ENCODE measurements at places on chromosomes 16 and 17.
A peak's percentile ranks its signal among the peaks of the same experiment; 100 is the strongest.

- DNase-seq: no peak
Measured at GRCh38 chr16:85211271-85211801, 99.1 kb upstream of the CIBAR2 start.

DNA sequence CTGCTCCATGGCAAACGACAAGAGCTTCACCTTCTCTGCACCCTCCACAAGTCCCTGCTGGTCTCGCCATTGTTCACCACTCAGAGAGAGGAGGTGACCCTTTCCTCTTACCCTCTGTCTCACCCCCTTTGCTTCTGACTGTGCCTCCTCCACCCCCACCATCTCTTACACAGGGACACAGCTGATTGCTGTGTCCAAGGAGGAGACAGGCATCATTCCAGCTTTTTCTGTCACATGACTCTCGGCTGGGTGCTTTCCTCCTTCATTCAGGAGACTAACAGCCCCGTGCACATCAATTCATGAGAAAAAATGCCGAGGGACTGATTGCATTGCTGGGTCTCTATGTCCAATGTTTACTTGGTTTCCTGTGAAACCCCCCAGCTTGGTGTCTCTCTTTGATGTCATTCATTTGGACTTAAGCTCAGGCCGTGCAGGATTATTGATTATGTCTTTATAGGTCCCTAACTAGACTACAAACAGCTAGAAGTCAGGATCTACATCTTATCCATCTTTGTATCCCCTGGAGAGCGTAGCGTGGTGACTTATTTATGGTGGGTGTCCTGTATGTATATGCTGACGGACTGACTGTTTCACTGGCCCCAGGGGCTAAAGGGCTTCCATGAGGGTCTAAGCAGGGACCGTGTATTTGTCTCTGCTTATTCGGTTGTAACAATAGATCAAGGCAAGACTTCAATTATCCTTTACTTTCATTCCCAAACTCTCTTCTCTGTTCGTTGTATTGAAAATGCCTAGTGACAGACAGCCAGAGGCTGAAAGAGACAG lies 82.2 kb upstream of the CDH13 start:
- DNase-seq: no peak

DNA sequence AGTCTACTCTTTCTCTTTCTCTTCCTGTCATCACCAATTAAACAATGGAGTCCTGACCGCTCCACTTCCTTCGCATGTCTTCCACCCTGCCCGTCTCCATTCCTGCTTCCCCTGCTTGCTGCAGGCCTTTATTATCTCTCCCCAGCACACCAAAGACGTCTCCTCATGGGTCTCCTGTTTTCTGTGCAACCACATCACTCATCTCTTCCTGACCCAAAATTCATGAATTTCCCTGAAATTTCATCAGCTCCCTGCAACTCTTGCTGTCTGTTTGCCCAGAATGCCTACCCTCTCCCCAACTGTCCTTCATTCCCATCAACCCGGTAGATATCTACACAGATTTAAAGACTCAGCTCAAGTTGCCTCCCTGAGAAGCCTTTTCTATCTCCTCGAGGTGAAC lies 76.7 kb upstream of the ALOX12 start:
- DNase-seq: no peak

GRCh38 chr17:39122991-39123390 lies 28.4 kb downstream of the PLXDC1 start:
- no peak for DNase-seq

- no peak for DNase-seq
Measured at GRCh38 chr17:55198690-55199370, 65.9 kb upstream of the HLF start.

DNA sequence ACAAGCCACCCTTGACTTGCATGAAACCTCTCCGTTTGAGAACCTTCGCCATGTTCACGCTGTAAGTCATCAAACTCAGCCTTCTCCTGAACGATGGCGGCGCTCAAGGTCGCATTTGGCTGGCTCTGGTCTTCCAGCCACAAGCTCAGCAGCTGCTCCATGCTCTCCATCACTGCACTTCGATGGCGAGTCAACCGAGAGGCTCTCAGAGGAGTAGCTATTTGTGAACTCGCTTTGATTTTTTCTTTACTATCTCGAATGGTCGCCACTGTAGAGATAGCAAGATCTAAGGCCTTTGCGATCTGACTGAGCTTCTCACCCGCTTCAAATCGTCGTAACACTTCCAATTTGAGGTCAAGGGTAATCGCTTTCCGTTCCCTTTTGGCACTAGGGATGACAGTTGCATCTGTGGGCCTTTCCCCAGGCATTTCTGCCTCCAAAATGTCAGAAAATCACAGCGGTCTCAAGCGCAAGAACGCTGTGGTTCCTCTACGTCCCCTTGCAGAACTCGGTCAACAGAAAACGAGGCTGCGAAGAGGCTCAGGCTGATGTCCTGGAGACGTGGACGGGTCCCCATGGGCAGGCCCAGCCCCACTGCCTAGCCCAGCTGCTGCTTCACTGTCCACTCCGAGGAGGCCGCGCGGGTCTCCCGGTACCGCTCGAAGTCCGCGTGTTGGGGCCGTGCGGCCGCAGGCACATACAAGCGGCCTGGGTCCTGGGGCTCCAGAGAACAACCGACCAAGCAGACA lies 23.1 kb downstream of the DEF8 start:
- no peak for DNase-seq

- no peak for DNase-seq
Measured at GRCh38 chr16:74226338-74226954, 70.2 kb upstream of the PSMD7 start.

- DNase-seq: no peak
Measured at GRCh38 chr16:50464325-50465290, 83.6 kb upstream of the NKD1 start.

- no peak for DNase-seq
Measured at GRCh38 chr17:4362141-4362540, 4.3 kb downstream of the UBE2G1 start.

DNA sequence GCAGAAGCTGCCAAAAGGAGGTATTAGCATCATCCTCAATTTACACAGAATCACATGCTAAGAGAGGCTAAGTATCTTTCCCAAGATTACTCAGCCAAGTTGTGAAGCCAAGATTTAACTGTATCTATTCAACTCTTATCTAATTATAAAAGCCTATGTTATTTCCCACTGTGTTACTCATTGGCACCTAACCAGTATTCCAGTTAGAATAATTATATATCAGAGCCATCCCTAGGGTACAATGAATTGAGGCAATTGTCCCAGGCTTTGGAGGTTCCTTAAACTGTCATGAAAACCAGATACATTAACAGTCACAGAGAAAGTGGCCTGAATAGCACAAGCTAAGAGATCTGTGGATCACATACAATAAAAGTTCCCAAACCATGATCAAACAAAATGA lies 10.9 kb upstream of the AMFR start:
- no peak for DNase-seq

- no peak for DNase-seq
Measured at GRCh38 chr17:77720946-77721845, 237.3 kb upstream of the TNRC6C start.

DNA sequence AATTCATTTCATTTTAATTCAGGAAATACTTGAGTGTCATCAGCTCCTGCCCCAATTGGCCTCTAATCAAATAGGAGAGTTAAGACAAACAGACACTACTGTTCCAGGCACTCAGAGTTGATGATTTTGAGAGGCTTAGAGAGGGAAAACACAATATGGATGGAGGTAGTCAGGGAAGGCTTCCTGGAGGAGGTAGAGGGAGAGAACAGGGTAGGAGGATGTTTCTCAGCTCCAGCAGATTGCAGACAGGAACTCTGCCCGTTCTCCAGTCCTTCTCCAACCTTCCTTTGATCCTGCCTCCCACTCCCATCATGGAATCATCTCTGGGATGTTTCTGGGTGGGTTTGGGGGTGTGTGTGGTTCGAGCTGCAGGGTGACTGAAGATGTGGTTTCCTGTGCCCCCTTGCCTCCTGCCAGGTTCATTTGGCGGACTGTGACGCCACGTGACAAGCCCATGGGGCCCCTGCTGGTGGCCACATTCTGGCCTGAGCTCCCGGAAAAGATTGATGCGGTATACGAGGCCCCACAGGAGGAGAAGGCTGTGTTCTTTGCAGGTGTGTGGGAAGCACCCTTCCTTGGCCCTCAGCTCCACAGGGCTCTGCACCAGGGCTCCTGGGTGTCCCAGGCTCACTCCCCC lies 12.2 kb upstream of the LPCAT2 start:
- DNase-seq: no peak

DNA sequence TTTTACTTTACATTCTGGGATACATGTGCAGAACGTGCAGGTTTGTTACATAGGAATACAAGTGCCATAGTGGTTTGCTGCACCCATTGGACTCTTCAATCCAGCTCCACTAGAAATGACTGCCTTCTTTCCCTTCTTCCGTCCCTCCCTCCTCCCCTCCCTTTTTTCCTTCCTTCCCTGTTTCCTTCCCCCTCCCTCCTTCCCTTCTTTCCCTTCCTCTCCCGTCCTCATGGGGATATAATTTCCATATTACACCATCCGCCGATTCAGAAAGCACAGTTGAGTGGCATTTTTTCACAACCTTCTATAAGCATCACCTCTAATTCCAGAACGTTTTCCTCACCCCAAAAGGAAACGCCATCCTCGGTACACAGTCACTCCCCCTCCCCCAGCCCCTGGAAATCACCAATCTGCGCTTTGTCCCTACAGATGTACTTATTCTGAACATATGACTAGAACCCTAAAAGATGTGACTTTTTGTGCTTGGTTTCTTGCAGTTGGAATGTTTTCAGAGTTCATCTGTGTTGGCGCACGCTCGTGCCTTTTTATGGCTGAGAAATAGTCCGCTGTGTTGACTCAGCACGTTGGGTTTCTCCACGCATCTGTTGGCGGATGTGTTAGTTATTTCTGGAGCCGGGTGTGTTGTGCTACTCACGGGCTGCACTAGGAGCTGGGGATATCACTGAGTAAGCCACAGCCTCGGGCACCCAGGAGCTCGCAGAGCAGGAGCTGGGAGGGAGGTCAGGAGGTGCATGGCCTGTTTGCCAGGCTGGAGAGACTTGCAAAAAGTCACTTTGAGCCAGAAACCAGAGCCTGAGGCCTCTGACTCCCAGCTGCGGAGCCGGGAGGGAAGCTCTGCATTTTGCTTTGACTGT lies 336.4 kb downstream of the SEC14L1 start:
- peak; percentile 18 for DNase-seq

- no peak for DNase-seq
Measured at GRCh38 chr16:881219-882097, 80.9 kb upstream of the GNG13 start.

- no peak for DNase-seq
Measured at GRCh38 chr16:73066927-73067670, 19.2 kb upstream of the ZFHX3 start.

- no peak for DNase-seq
Measured at GRCh38 chr17:72901083-72901482, 191.4 kb downstream of the SLC39A11 start.

DNA sequence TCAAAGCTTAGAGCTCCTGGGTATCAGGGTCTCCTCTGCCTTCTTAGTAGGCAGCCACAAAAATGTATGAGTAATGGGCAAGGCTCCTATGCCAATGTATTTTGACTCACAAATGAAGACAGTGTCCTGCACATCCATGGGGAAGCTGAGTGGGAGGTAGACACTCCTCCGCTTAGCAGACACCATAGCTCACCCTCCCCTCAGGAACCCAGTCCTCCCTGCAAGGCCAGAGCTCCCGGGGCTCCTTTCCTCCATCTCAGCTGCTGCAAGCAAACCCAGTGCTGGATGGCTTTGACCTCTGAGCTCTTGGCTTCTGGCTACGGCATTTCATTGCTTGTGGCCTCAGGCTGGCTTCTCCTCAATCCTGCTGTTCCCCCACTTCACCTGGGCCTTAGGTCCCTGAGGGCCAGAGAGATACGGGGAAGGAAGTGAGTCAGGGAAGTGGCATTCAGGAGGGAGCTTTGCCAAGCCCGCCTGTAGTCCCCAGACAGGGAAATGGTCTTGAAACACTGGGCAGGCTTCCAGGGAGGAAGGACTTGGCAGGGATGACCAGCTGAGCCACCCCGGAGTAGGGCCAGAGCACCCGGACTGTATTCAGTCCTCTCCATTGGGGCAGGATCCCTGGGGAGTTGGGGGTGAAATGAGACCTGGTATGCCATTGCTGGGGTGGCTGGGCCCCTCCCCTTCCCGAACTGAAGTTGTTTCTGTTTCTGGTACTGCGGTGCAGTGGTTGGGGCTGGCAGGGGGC lies 4.5 kb downstream of the ABCC3 start:
- no peak for DNase-seq

- DNase-seq: peak; percentile 75
Measured at GRCh38 chr17:34980681-34981537, 597 bp downstream of the LIG3 start.
